ENCODE measurements at places on chromosomes 12 and 14.
A peak's percentile ranks its signal among the peaks of the same experiment; 100 is the strongest.

DNA sequence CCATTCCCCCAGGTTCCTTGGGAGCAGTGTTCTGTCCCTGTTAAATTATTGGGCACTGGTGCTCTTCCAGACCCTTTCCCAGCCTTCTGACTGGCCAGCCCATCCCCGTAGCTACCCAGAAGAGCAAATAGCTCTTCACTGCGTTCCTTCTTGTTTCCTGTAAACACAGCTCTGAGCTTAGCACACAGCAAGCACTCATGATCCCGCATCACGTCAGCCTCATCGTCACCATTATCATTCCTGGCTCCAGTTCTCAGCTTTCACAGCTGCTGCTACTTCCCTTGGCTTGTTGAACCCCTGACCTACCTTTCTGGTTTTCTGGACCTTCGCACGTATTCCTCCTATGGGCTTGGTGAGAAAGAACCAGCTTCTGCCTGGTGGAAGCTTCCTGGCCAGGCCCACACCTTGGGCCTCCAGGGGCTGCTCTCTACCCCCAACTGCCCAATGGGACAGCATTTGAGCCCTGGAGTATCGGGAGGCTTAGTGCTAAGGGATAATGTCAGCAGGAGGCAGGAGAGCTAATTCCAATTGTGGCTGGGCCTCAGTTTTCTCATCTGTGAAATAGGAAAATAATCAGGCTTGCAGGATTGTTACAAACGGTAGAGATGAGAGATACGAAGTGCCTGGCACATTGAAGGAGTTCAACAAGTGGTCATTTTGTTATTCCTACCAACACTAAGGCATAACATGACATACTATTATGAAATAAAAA lies 22.6 kb upstream of the PAPOLA start:
- no peak for DNase-seq

GRCh38 chr12:56248711-56249110 lies 9.5 kb downstream of the ANKRD52 start:
- no peak for DNase-seq

- DNase-seq = no peak
Measured at GRCh38 chr14:69629225-69630127, 18.1 kb downstream of the SUSD6 start.

GRCh38 chr12:113465808-113466453 lies 5.7 kb downstream of the LHX5 start:
- no peak for DNase-seq

DNA sequence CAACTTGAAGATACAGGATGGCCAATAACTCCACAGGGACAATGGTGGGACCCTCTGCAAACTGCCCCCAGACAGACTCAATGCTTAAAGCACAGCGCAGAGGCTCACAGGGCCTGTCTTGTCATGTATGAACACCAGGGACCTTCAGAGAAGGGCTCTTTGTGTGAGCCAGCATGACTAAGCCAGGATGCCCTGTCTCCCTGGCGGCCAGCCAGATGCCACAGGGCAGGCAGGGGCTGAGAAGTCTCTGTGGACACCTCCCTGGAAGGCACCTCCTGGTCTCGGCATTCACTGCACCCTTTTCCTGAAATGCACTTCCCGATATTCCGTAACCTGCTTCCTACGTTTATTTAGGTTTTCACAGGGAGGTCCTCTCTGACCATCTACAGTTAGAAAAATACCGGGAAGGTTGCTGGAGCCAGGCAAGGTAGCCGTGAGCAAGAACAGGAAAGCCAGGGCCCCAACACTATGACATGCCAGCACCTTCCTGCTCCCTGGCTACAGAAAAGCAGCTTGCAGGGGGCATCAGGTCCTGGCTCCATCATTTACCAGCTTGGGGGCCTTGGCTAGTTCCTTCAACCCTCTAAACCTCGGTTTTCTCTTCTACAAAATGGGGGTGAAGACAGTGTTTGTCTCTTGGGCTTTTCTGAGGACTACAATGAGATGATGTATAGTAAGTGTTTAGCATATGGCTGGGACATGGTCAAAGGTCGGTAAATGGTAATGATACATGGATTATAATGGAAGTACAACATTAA lies 65.0 kb downstream of the PITPNM2 start:
- DNase-seq = no peak

- no peak for DNase-seq
Measured at GRCh38 chr12:124371366-124371765, 76.5 kb downstream of the RFLNA start.

GRCh38 chr12:8037046-8037663 lies 4.6 kb downstream of the FOXJ2 start:
- no peak for DNase-seq

GRCh38 chr12:103020839-103021238 lies 63.4 kb downstream of the ASCL1 start:
- no peak for DNase-seq

GRCh38 chr12:82456633-82457032 lies 98.3 kb downstream of the METTL25 start:
- DNase-seq = no peak

- peak; percentile 16 for DNase-seq
Measured at GRCh38 chr12:29519585-29520182, 22.2 kb upstream of the OVCH1 start.

DNA sequence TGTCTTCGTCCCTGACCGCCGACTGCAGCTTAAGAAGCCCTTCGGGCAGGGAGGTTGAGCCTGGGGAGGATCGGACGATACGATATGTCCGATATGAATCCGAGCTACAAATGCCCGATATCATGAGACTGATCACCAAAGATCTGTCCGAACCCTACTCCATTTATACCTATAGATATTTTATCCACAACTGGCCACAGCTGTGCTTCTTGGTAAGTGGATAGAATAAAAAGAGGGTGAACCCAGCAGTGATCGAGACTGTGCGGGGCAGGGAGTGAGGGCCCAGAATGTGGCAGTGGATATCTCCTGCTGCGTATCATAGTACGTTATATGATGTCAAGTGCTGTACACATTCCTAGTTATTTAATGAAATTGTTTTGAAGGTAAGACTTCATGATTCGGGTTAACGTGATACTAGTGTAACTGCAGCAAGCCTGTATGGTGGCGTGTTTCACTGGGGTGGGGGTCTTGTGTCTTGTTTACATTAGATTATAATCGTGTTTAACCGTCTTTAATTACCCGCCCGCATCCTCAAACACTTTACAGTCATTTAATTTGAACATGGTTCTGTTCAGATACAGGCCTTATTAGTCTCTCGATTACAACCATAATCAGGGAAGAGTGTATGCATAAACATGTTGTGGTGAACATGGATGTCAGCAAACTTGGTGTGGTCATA lies 1.3 kb downstream of the NAA30 start:
- DNase-seq = no peak

DNA sequence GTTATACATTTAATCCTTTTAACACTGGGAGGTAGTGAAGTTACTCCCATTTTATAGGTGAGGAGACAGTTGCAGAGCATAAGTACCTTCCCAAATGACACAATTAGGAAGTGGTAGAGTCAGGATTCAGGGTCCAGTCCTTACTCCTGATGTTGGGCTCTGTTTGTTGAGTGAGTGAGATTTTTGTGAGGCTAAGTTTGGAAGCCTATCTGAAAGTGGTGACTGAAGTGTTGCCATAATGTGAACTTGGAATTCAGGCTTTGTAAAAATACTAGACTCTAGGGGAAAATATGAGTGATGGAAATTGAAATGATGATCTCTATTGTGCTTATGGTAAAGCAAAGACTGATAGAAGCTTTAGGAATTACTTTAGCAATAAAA lies 2.2 kb downstream of the NUDT4 start:
- no peak for DNase-seq

GRCh38 chr12:53391724-53392123 lies 11.7 kb downstream of the SP1 start:
- no peak for DNase-seq

DNA sequence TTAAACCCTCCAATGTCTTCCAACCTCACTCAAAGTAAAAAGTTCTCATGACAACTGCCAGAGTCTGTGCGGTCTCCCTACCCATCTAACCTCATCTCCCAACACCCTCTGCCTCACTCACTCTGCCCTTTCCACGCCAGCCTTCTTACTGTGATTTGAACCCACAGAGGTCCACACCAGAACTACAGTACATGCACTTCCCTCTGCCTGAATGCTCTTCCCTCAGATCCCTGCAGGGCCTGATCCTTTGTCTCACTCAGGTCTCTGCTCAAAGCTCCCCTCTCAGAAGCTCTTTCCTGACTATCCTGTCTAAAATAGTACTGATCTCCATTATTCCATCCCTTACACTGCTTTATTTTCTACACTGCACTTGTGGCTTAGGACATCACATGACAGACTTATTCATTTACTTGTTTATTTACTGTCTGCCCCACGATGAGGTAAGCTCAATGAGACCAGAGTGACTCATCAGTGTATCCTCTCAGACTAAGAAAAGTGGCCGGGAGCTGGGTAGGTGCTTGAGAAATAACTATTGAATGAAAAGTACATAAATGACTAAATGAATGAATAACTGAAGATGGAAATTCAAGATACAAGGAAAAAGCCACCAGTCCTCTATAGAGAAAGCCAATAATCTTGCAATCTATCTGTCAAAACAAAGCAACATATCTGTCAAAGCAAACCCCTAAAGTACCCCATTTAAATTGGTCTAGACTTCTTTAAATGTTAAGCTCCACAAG lies 17.1 kb downstream of the POMT2 start:
- peak; percentile 23 for DNase-seq

- no peak for DNase-seq
Measured at GRCh38 chr12:71478270-71478669, 38.7 kb downstream of the LGR5 start.

DNA sequence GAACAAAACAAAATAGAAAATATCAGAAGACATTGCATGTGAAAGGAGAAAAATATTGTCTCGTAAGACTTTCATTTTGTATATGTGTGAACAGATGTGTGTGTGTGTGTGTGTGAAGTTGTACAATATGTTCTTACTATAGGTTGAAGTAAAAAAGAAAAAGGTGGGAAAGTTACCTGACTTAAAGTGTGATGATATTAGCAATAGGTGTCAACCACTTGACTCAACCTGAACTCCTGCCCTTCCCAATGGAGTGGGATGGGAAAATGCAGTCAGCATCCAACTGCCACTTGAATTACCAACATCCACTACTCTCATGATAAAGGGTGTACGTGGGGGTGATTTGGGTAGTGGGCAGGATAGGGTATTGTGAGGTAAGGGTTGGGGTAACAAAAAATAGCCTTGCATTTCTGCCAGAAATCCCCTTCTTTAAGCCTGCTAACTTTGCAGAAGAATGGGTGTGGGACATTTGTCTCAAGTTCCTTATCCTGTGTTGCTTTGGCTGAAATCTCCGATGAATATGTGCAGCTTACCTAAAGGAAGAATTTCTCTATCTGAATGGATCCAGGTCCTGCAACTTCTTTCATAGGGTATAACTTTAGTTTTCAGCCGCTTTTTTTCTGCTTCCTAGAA lies 181.6 kb downstream of the CHST11 start:
- DNase-seq = no peak

- DNase-seq = no peak
Measured at GRCh38 chr14:55752580-55753390, 172.8 kb downstream of the KTN1 start.

GRCh38 chr12:14514154-14514842 lies 53.4 kb downstream of the PLBD1 start:
- no peak for DNase-seq

- DNase-seq = no peak
Measured at GRCh38 chr12:91349476-91349875, 166.9 kb upstream of the DCN start.

GRCh38 chr14:95831468-95831867 lies 45.2 kb upstream of the TUNAR start:
- DNase-seq = no peak

- no peak for DNase-seq
Measured at GRCh38 chr12:12872139-12872933, 19.0 kb upstream of the GPRC5A start.

DNA sequence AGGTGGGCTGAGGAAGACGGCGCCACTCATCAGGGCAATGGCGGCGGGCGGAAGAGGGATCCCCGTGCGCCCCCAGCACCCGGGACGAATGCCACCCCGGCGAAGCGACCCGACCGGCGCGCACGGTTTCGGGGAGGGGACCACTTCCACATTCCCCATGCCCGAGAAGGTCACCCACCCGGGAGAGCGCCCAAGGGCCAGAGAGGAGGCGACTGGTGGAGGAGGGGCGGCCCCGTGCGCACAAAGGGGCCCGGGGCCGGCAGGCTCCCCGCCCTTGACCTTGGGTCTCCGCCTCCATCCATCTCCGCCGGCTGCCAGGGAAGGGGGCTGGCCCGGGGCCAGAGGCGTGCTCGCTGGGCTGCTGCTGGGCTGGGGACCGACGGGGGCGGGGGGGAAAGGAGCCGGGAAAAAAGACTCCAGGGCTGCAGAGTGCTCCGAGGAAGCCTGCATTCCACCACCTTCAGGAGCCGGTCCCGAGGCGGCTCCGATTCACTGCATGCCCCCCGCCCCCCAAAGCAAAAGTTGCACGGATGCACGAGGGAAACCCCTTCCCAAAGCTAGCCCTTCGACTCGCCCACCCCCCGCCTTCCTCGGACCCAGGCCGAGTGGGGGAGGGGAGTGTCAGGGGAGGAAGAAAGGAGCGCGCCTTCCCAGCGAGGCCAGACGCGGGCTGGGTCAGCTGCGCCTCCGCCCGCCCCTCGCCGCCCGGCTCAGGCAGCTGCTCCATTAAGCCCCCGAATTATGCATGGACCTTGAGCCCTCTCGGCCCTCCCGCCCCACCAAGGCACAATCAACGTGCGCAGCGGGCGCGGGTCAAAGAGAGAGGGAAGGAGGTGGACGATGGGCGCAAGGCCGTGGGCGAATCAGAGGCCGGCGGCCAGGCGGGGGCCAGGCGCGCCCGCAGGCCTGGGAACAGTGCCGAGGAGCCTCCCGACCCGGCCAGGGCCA lies 26.2 kb downstream of the BCL11B start:
- DNase-seq = no peak

DNA sequence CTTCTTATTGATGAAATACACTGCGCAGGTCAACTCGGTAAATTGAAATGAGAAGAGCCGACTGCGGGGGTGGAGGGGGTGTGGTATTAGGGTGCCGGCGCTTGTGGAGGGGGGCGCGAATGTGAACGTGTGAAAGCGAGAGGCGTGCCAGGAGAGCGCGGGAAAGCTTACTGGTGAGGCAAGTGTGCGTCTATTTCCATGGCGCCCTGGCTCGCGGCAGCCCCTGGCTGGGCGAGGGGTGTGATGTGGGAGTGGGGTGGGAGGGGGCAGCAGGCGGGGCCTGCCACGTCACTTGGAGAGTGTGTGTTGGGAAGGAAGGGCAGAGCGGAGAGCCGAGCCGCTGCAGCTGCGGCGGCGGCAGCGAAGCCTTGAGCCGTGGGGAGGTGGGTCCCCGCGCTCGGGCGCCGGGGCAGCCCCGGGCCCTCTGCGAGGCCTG lies 88.8 kb downstream of the GALNT8 start:
- peak; percentile 37 for DNase-seq
